ENCODE measurements at places on chromosomes 1 and 21.
A peak's percentile ranks its signal among the peaks of the same experiment; 100 is the strongest.

- DNase-seq: no peak
These were observed 1353.9 kb downstream of the NCAM2 start for GRCh38 chr21:22352088-22352487.

- no peak for DNase-seq
These were observed 184.5 kb downstream of the KAZN start for GRCh38 chr1:14782741-14783591.

DNA sequence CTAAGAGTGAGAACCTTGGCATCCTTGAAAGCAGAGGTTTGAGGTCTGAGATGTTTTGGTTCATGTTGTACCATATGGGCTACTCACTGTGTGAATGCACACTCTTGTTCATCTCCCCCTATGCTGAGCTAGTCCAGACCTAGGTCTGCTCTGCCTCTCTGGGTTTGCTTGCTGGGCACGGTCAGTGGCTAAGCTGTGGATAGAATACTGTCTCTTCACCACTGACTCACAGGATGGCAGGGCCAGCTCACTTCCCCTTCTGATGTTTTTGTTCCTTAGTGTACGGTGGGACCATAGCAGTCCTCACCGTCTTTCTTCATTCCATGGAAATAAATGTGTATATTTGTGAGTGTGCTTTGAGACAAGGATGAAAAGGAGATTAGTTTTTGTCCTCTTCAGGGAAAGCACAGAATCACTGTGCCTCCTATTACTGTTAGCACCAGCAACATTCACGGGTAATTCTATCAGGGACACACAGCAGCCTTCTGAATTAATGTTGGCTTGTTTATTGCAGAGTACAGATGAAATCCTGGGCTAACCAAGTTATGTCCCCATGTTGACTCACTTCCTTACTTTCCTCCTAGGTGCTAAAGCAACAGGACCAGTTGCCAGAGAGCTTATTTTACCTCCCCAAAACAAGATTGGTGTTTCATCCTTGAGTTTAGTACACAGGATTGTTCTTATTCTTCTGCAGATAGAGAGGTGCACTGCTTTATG lies 56.9 kb upstream of the IVNS1ABP start:
- DNase-seq: no peak

- no peak for DNase-seq
These were observed 40.8 kb upstream of the NEXN start for GRCh38 chr1:77847621-77848080.

GRCh38 chr1:161985301-161985822 lies 38.3 kb downstream of the OLFML2B start:
- DNase-seq: no peak

- no peak for DNase-seq
These were observed 1411.7 kb upstream of the B3GALT2 start for GRCh38 chr1:194598098-194598497.

DNA sequence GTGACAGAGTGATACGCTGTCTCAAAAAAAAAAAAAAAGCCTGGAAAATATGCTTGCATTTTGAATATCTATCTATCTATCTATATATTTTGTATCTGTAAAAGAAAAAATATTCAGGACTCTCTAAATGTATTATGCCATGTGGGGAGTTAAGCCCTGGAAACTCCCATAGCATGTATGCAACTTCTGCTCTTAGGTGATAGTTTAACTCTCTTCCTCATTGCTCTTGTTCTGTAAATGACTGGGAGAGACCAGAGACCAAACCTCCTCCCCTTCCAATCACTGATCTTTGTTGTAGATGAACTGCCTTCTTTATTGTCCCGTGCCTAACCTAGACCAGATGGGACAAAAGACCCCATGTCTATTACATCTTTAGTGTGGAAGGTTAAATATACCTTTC lies 37.6 kb upstream of the CAMTA1 start:
- no peak for DNase-seq

GRCh38 chr1:210978974-210979354 lies 155.0 kb downstream of the KCNH1 start:
- no peak for DNase-seq

DNA sequence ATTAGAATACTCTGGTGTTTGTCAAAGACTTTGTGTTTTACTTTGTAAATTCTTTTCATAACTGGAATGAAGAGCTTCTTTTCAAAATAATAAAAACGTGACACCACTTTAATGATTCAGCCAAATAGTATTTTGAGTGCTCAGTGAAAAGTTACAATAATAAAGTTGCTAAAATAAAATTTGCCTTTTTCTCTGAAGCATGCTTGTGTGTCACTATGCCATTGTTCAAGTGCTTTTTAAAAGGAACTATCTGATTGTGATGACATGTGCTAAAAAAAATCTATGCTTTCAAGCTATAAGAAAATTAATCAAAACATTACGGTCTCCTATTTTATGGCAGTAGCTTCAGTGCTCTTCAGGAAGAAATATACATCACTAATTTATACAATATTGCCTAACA lies 1290.5 kb upstream of the B3GALT2 start:
- no peak for DNase-seq

- DNase-seq: no peak
These were observed 83.8 kb downstream of the SCMH1 start for GRCh38 chr1:41158147-41158875.

- no peak for DNase-seq
These were observed 26.3 kb downstream of the LRRC52 start for GRCh38 chr1:165570078-165570477.

GRCh38 chr1:26602378-26602959 lies 72.9 kb downstream of the RPS6KA1 start:
- no peak for DNase-seq

DNA sequence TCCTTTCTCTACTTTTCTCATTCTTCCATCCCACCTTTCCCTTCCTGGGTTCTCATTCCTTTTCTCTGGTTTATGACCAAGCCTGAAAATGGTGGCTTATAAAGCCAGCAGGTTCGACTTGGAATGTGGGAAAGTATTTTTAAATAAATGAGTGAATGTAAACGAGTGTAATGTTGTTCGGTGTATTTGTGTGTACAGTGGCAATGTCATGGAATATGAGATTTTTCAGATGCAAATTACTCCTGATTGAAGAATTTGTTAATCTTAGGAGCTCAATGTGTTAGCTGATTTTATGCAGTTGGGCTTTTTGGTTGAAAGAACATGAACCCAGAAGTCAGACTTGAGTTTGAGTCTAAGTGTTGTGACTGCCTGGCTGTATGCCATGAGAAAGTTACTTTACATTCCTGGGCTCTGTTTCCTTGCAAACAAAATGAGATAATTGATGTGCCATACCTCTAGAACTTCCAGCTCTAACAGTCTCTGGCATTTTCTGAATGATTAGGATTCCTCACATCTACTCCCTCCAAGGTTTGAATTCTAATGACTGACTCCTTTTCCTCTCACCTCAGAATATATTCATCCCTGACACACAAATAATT lies 6.6 kb downstream of the SGIP1 start:
- no peak for DNase-seq

GRCh38 chr1:85447006-85447943 lies 17.7 kb downstream of the DDAH1 start:
- no peak for DNase-seq

GRCh38 chr1:47213230-47213963 lies 18.6 kb downstream of the TAL1 start:
- no peak for DNase-seq

- no peak for DNase-seq
These were observed 91.7 kb downstream of the DTL start for GRCh38 chr1:212127221-212127620.

- no peak for DNase-seq
These were observed 1.7 kb downstream of the NFASC start for GRCh38 chr1:204872262-204872881.

DNA sequence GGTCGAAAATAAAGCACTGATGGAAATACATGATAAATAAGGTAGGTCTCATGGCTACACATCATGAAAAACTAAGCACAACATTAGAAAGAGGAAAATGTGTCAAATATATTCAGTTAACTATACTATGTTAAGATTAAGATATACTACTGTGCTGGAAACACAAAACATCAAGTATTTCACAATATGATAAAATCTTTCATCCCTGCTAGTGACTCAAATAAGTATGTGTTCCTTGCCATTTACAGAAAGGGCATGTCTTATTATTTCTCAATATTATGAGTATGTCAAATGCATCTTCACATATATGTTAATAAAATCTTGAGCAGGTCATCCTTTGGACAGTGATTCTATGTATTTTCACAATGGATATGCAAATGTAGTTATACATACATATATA lies 1260.1 kb upstream of the ADGRL2 start:
- DNase-seq: no peak

- DNase-seq: no peak
These were observed 69.8 kb downstream of the LRIG2 start for GRCh38 chr1:113142791-113143190.

DNA sequence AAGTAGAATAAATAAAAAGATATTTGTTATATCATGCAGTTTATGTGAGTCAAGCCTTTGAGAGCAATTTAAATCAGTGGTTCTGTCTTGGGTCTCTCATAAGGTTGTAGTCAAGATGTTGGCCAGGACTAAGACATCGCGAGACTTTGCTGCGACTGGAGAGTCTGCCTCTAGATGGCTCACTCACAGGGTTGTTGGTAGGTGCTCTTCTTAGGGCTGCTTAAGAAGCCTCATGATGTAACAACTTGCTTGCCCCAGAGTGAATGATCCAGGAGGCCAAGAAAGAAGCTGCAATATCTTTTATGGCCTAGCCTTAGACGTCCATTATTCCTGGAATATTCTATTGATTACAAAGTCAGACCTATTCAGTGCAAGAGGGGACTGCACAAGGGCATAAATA lies 73.1 kb upstream of the CACHD1 start:
- DNase-seq: no peak

GRCh38 chr21:41364308-41364707 lies 2.5 kb downstream of the MX2 start:
- no peak for DNase-seq

GRCh38 chr1:226983992-226984364 lies 43.9 kb downstream of the COQ8A start:
- peak; percentile 63 for DNase-seq

GRCh38 chr1:52683367-52683940 lies 14.7 kb downstream of the COA7 start:
- no peak for DNase-seq

GRCh38 chr21:45039317-45040156 lies 34.8 kb upstream of the ADARB1 start:
- peak; percentile 63 for DNase-seq

- no peak for DNase-seq
These were observed 1.3 kb downstream of the TMEM167B start for GRCh38 chr1:109091839-109092193.

- DNase-seq: peak; percentile 47
These were observed 589.9 kb downstream of the MATN1 start for GRCh38 chr1:30133414-30134055.

DNA sequence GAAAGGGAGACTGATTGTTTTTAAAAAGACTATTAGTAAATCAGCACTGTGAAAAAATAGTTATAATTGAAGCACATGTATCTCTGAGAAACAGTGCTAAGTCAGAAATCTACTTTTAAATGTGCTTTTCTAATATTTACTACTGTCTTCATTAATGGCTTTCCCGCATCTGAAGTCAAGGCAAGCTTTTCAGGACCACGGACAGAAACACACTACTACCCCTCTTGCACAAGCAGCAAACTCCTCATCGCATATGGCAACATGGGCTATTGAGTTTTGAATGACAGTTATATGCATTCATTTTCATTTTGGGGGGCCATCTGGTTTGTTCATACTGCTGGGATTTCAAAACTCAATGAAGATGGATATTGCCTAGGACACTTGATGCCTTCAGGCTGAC lies 433.4 kb upstream of the CAMK1G start:
- DNase-seq: no peak

DNA sequence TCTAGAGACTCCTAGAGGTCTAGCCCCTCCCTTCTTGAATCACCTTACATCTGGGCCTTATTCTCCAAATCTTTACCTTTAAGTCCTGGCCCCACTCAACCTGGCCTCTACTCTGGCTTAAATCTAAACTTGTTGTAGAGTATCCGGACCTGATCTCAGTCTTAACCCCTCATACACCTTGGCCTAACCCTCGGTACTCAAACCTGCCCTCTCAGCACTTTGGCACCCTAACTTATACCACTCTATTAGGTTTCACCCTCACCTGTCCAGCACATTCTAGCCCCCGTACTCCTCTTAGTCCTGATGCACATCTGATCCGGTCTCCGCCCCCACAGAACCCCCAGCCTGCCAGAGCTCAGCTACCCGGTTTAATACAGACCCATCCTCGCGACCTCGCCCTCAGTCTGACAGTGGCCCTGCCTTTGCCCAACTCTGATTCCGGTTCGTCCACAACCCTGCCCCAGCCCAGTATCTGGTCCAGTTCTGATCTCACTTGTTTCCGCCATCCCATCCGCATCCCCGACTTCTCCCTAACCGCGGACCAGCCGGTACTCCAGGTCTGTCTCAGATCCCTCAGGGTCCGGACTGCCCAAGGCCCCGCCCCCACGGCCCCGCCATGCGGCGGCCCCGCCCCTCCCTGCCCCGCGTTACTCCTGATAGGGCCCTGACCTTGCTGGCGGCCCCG lies 1.5 kb downstream of the TRIM62 start:
- DNase-seq: peak; percentile 95

GRCh38 chr1:107254306-107254705 lies 113.5 kb downstream of the NTNG1 start:
- DNase-seq: no peak

GRCh38 chr1:244897476-244898254 lies 33.3 kb upstream of the HNRNPU start:
- DNase-seq: no peak

DNA sequence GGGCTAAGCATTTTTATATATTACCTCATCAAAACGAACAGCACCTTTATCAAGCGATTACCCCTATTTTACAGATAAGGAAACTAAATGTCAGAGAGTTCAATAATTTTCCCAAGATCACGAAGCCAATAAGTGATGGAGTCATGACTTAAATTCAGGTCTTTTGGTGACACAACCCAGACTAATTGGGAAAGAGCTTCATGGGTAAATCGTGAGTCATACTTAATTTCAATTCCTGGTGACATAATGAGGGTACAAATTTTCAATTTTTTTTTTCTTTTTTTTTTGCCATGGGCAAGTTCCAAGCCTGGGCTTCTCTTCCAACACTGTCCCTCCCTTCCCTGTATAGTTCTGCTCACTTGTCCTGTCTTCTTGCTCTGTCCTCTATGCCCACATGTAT lies 30.1 kb upstream of the IL10 start:
- DNase-seq: no peak

- DNase-seq: no peak
These were observed 22.2 kb upstream of the WNT4 start for GRCh38 chr1:22164841-22165808.

- no peak for DNase-seq
These were observed 4.8 kb downstream of the ACP6 start for GRCh38 chr1:147665521-147665920.

DNA sequence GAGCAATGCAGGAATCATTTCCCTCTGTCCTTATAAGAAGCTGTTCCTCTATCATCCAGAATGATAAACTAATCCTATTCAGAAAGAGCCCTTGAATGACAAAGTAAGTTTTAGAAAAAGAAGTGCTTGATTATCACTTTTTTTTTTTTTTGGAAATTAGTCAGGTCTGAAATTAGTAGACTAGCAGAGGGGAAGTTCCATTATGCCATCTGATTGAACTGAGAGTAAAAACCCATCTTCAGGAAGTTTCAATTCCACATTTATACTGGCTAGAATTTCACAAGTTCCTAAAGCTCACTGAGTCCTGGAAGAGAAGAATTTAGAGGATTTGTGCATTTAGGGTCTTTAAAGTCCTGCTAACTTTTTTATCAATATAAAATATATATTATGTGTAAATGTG lies 128.8 kb upstream of the COA6 start:
- DNase-seq: no peak
